ENCODE measurements at places on chromosomes 13 and 19.
A peak's percentile ranks its signal among the peaks of the same experiment; 100 is the strongest.

- DNase-seq = no peak
Measured at GRCh38 chr13:39197647-39198007, 159.4 kb downstream of the NHLRC3 start.

GRCh38 chr13:97944396-97945029 lies 9.0 kb upstream of the IPO5 start:
- no peak for DNase-seq

DNA sequence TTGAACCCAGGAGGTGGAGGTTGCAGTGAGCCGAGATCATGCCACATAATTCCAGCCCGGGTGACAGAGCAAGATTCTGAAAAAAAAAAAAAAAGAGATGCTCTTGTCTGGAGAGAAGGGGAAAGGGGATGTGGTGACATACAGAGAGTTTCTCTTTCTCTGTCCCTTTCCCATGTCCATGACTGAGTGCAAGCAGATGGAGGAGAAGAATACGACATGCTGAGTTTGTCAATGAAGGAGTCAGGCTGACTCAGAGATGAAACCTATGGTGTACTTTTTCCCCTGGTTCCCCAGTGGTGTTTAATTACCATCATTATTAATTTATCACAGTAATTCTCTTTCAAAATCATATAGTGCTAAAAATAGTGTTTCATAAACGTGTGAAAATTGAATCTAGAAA lies 448.8 kb downstream of the FOXO1 start:
- no peak for DNase-seq

DNA sequence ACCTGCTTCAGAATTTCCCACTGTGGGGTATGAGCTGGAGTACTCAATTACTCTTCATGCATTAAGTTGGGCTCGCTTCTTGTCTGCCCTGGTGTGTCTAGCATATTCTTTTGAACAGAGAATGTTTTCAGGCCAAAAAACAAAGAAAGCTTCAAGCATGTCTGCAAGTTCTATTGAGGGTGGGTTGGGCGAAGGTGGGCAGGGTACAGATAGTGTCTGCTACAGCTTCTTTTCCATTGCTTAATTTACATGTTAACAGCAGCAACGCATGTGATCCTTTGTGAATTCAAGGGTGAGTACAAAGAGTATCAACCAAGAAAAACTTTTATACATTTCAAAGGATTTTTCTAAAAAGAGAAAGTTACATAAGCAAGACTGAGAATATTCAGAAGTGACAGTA lies 406.5 kb downstream of the IRS2 start:
- DNase-seq = no peak

- DNase-seq = peak; percentile 94
Measured at GRCh38 chr13:19845758-19846157, 17.7 kb downstream of the ZMYM5 start.

- DNase-seq = no peak
Measured at GRCh38 chr19:42028304-42029216, 34.5 kb upstream of the ATP1A3 start.

DNA sequence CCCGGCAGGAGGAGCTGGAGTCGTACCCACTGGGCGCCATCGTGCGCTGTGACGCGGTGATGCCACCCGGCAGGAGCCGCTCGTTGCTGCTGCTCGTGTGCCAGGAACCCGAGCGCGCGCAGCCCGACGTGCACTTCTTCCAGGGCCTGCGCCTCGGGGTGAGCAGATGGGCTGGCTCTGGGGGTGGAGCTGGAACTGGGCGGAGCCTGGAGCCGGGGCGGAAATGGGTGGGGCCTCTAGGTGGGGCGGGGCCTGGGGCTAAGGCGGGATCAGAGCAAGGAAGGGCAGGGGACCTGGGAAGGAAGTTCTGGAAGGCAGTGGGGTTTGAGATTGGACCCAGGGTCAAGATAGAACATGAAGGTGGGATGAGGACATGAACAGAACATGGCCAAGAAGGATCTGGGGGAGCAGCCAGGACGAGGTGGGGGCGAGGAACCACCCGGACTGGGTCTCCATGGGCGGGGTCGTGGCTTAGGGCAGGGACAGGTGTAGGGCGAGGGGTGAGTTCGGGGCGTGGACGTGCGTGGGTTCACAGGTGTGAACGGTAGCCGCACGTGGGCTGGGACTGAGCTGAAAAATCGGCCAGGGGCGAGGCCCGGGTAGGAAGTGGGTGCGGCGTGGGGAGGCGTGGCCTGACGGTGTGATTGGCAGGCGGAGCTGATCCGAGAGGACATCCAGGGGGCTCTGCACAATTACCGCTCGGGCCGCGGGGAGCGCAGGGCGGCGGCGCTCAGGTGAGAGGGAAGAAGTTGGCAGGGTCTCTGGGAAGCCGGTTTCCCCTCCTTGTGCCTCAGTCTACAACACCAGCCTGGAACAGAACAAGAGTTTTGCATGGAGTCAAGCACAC lies 4.7 kb downstream of the EPS8L1 start:
- DNase-seq = peak; percentile 90

DNA sequence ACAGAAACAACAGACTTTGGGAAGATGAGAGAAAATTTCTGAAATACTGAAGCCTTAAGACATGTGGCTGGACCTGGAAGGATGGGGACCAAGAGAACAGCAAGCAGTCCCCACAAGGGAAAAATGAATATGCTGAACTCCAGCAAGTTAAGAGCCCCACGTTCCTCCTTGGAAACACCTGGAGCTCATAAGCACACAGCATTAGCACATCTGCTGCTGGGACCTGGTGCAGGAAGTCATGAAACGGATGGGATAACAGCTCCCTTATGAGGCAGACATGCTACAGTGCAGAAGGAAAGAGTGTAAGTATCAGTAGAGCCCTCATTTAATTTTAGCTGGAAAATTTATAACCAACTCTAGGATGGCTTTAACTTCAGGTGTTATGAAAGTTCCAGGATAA lies 67.3 kb downstream of the SLC15A1 start:
- DNase-seq = no peak

GRCh38 chr19:32863841-32864240 lies 5.7 kb downstream of the SLC7A9 start:
- DNase-seq = no peak

DNA sequence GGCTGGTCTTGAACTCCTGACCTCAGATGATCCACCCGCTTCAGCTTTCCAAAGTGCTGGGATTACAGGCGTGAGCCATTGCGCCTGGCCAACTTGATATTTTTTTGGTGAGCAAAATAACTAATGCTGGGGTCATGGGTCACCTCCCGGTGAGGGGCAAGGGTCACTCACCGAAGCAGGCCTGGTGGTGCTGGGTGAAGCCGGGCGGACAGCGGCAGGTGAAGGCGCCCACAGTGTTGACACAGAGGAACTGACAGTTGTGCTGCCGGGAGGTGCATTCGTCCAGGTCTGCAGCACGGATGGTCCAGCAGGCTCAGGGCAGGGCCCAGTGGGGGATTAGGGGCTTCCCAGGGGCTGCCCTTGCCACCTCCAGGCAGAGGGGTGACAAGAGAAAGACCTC lies 28.3 kb downstream of the CCL25 start:
- DNase-seq = no peak

- no peak for DNase-seq
Measured at GRCh38 chr13:113629866-113630265, 28.1 kb downstream of the ATP4B start.

DNA sequence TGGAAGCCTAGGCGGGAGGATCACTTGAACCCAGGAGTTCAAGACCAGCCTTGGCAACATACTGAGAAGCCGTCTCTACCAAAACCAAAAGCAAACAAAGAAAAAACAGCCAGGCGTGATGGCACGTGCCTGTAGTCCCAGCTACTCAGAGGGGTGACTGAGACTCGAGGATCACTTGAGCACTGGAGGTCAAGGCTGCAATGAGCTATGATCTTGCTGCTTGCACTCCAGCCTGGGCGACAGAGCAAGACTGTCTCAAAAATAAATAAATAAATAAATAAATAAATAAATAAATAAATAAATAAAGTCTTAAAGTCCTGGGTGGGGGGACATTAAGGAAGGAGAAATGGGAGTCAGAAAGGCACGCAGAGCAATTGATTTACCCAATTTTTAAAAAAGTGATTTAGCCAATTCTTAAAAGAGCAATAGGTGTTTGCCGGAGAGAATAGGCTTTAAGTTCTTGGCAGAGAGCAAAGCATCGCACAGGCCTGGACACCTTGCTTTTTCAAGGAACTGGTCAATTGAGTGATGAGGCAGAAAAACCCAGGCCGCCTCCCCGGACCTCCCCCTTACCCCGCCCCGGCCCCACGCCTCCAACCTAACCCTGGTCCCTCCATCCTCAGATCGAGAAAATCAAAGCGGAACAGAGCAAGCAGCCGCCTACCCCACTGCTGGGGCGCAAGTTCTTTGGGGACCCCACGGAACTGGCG lies 9.5 kb upstream of the SHKBP1 start:
- DNase-seq = peak; percentile 31

DNA sequence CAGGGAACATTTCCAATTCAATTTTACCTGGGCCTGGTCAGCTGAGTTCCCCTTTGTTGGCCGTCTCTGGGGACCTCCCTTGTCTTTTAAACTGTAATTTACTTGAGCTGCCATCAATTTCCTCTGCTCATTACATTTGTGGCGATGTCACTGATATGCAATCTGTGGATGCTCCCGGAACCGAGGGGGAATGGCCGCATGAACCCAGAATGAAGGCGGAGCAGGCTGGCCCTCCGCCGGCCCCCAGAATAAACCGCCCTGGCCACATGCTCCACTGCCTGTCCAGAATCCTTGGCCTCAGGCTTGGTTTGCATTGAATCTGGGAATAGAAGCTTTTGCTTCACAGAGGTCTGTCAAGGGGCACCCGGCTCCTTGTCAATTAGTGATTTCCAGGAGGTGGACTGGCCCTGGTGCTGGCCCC lies 276.8 kb downstream of the TEX29 start:
- DNase-seq = no peak

DNA sequence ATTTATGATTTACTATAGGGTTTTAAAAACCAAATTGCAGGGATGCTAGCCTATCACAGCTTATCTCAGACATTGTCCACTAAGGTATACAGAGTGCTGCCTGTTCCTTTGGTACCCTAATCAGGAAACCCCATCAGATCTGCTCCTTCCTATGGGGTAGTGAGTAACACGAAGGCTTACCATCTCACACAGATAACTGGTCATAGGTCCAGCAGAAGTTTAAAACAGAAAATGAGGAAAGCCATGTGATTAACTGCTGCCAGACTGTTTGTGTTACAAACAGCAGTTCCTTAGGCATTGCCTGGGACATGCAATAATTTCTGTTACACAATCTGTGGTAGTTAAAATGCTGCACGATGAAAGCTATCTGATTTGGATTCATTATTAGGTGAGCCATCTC lies 53.5 kb upstream of the ALOX5AP start:
- DNase-seq = peak; percentile 63

DNA sequence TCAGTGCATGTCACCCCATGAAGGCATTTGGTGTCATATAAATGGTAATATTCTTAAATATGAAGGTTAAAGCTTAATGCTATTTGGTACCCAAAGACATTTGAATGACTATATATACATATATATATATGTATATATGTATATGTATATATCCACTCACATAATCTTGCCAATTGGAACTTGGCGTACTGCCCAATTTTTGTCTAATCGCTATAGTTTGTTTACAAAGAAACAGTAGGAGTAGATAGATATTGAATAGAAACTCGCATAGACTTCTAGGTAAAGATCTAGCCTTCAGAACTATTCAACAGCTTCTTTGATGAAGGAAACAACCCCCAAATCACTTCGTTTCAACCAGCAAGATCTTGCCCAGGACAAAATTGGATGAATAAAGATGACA lies 24.1 kb downstream of the KLF5 start:
- no peak for DNase-seq
